Stimulated activated CD8-positive, alpha-beta memory T cell treated with anti-CD3 and anti-CD28 coated beads, Interleukin-12 subunit alpha, Interleukin-12 subunit beta, amount 100 ng/mL, for 1 hour (primary cell): ENCODE measurements at places on chromosomes 1 and 21.

- no peak for DNase-seq
Measured at GRCh38 chr1:199756066-199756465, 271.4 kb upstream of the NR5A2 start.

DNA sequence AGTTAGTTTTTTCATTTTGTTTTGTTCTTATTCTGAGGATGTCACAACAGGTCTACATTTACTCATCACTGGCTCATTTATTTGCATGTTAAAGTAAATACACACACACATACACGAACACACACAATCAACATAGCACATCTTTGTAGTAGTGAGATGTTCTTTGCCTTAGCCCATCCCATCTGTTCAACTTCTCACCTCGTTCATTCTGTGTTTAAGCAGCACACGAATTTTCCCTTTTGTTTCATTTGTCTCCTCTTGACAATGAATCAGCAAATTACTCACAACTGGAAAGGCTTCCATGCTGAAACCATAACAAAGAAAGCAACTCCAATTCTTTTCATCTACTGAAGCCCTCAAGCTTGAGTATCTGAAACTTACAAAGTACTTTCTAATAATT, 133.3 kb upstream of the CHRM3 start:
- DNase-seq, result no peak

GRCh38 chr21:15309721-15310120, 244.9 kb upstream of the NRIP1 start:
- DNase-seq, result no peak

DNA sequence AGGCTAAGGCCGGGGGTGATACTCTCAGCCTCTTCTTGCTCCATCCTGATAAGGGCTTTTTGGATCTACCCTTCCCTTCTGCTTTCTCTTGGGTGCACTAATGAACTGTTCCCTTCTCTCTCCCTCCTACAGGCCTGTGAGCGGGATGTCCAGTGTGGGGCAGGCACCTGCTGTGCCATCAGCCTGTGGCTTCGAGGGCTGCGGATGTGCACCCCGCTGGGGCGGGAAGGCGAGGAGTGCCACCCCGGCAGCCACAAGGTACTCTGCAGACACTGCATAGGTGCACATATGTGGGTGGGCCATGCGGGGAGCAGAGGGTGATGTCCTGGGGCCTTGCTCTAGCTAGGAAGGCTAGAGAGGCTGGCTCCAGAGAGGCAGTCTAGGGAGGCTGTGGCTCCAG, 2.9 kb downstream of the PROK1 start:
- DNase-seq, result no peak

DNA sequence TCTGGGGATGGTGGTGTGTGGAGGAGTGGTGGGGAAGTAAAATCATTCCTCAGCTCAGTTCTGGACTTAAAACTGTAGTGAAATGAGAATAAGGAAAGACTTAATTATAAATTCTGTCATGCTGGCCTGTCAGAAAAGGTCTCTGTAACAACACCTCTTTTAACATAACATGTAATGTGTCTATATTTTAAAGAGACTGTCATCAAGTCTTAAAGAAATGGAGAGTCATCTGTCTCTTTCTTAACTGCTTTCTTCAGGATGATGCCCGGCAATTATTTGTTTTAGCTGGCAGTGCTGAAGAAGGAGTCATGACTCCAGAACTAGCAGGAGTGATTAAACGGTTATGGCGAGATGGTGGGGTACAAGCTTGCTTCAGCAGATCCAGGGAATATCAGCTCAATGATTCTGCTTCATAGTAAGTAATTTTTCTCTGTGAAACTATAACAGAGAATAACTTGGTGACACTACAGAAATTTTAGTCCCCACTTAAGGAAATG, 30.6 kb downstream of the GNAI3 start:
- DNase-seq, result no peak

DNA sequence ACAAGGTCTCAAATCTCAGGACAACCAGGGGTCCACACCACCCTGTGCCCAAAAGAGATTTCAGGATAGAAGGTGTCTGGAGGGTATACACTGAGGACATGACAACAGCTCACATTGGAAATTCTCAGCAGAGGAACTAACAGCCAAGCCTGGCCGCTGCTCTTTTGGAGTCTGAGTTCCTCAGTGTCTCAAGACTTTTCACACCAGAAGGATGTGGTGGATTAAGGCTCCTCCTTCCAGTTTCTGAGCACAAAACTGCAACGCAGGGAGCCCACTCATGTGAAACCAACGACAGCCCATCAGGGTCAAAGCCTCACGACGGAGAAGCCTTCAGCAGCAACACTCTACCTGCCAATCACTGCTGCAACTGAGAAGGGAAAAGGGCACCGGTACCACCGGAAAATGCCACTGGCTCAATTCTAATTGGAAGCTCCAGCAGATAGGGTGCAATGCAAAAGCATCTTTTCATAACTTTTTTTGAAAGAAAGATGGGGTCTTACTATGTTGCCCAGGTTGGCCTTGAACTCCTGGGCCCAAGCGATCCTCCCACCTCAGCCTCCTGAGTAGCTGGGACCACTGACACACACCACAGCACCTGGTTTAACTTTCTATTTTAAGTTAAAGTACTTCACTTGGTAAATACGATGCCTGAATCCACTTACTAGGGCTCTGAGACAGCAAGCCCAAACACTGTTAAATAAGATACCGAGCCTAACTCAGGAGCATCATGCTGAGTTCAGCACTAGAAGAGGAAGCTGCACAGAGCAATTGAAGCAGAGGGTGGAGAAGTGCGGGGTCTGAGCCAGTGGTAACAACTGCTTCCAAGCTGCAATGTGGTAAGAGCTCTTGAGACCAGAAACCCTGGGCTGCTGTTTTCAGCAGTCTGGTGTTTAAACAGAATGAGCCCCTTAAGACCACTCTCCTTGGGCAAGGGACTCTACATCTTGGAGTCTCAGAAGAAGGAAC, 7.8 kb downstream of the CAPZB start:
- no peak for DNase-seq

GRCh38 chr21:37452227-37452626, 85.7 kb downstream of the DYRK1A start:
- no peak for DNase-seq
